ENCODE measurements at places on chromosomes 4 and X.

DNA sequence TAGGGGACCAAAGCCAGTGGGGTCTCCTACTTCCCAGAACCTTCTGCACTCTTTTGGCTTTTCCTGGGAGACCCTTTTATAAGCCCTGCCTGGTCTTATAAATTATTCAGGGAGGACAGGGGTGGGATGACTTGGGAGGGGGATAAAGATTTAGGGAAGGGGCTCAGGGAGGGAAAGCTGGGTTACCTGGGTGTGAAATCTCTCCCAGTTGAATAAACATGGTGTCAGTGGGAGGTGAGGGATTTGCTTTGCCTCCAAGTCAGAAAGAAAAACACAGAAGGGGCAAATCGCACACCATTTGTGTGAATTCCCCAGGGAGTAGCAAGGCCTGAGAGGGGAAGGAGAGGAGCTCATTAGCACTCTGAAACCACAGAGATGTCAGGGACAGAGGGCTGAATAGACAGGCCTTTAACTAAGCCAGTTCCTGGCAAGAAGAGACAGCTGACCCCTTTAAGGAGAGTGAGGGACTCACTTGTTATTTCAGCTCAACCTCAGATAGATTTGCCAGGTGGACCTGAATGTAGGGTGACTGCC lies at the start of gene RIPPLY1:
TSS of gene RIPPLY1 (minus strand) at position 51 of the 534 bp plus-strand sequence. CDS start 54 bp downstream, outside the sequence.
- no peak for DNase-seq

DNA sequence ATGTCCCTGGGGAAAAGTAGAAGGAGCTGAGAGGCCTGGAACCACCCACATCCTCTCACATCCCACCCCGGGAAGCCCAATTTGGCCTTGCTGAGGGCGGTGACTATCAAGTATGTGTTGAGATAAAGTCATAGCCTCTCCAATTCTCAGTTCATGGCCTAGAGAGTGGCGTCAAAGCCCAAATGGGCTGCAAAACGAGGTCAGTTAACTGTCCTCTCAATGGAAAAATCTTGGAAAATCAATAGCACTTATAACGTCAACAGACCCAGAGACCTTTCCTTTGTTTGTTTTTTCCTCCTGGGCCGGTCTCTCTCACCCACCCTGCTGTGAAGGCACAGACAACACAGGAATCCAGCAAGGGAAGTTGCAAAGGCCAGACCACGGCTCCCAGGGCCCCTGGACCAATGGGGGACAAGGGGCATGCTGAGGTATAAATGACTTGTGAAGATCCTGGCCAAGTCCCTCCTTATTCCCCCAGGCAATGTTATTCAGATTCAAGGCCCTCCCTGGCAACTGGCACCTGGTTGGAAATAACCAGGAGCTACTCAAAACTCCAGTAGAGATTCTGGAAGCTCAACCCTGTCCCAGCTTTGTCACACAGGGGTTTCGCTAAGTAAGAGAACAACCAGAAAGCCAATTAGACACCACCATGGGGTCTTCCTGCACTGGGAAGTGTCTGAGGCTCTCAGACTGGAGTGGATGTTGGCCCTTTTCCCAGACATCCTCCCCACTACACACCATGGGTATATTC lies 38.6 kb downstream of the TSC22D3 start:
- DNase-seq: no peak

DNA sequence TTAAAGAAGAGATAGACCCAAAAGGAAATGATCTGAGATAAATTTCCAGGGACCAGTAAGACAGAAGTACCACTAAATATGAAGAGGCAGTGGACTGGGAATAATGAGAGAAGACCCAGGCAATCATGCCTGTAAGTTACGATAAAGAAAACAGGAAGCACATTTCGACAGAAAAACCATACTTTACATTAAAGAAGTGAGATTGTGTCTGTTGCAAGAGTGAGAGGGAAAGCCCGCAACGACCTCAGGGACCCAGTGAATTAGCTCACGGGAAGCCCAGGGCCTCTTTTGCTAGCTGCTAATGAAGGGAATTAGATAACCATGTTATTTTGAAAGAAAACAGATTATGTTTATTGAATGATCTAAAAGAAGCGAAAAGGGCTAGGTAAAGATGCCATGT lies 28.9 kb upstream of the ACSL1 start:
- DNase-seq: no peak

DNA sequence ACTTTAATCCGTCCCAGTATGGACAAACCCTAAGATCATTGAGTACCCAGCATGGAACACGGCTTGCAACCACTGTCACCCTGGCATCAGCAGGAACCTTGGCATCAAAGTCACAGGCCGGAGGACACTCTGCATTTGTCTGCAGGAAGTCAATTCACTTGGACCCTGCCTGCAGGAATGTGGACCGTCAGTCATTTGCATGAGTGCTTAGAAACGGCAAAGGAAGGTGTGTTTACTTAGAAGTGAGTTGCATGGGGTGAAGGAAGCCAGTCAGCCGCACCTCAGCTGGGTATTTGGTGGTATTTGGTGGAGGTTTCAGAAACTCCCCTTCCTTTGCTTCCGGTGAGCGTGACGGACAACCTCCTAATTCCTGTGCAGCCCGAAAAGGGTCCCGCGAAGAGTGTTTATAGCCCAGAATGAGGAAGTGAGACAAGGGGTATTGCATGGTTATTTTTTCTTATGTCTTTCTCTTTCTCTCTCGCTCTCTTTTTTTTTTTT lies 15.5 kb downstream of the P2RY8 start:
- DNase-seq: no peak

DNA sequence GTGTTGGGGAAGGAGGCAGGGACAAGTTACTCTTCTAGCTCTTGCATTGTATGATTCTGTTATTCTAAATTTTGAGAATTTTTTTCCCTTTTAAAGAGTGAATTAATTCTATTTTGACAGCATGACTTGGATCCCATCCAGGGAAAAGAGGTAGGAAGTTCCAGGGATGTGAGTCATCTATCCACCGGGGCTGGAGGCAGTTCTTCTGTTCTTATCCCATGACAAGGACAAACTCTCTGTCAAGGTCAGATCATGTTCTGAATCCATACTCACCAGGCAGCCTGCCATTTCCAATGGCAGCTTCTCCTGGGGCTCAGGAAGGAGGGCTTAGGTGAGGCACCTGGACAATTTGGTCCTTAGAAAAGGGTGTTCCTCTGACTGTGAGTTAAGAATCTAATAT lies 132.0 kb upstream of the MED14 start:
- DNase-seq: no peak

DNA sequence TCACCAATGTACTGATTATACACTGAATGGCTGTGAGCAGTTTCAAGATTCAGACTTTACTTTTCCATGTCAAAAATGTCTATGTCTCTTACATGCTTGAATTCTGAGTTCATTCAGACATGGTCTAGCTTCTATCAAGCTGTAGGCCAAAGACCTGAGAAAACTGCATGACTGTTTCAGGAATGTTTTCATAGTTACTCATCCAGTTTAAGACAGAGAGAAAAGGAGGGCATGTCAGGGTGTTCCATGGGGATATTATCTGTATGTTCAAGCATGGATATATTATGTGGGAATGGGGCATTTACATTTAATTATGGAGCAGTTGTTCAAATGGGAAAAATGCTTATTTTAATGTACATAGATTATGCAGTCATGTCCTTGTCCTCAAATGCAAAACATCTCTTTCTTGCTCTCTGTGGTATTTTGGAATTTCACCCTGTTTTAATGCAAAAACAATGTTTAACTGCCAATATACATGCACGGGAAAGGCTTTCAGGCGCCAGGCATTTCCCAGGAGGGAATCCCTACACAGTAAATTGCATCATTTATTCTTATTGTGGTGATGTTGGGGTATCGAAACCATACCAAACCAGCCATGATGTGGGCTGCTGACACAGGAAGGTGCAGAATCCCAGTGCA lies 429.1 kb upstream of the INTU start:
- DNase-seq: no peak

GRCh38 chrX:30654989-30655607 lies 1.9 kb downstream of the GK start:
- no peak for DNase-seq

DNA sequence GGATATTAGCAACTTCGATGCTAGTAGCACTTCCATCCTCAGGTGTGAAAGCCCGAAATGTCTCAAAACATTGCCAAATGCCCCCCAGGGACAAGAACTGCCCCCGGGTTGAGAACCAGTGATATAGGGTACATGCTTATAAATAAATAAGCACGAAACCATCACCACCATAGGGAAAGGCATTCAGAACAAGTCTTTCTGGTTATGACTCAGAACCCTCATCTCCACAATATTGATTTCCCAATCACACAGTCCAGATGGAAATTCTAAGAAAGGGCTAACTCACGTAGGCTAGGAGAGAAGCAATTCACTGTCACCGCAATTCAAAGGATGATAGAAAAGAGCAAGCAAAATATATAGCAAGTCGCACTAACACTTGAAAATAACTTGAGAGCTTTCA lies 84.8 kb downstream of the ANOS1 start:
- no peak for DNase-seq

DNA sequence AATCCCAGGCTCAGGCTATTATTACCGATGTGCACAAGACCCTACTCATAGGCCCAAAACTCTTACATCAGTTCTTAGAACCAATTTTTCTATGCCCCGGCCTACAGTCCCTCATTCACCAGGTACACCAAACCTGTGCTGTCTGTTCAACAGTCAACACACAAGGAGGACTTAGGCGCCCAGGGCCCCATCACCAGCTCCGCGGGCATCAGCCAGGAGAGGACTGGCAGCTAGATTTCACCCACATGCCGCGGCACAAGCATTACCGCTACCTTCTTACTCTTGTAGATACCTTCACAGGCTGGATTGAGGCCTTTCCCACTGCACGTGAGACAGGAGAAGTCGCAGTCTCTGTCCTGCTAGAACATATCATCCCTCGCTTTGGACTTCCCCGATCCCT lies 962.5 kb downstream of the RPA4 start:
- no peak for DNase-seq

DNA sequence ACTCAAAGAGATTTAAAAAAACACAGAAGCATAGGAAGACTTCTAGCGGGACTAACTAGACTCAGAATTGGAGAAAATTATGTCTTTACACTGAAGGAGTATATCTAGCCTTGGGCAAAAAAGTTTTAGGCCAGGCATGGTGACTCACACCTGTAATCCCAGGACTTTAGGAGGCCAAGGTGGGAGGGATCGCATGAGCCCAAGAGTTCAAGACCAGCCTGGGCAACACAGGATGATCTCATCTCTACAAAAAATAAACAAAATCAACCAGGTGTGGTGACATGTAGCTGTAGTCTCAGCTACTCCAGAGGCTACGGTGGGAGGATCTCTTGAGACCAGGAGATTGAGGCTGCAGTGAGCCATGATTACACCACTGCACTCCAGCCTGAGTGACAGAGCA lies 99.5 kb downstream of the NEUROG2 start:
- no peak for DNase-seq

DNA sequence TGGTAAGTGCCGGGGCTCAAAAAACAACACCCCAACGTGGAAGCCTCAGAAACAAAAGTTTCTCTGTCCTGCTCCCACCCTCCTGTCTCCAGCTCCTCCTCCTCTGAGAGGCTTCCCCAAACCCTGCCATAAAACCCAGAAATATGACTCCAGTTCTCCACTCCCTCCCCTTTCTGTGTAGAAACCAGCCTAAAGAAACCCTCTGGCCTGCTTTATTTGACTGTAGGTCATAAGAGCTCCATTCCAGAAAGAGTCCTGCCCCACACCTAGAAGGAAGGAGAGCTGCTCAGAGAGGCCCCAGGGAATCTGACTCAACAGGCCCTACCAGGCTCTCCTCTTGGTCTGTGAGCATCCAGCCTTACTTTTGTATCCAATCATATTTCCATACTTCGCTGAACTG lies 872 bp upstream of the S100P start:
- DNase-seq: no peak

- DNase-seq: no peak
Measured at GRCh38 chr4:182126603-182127002, 116.6 kb upstream of the TENM3 start.

DNA sequence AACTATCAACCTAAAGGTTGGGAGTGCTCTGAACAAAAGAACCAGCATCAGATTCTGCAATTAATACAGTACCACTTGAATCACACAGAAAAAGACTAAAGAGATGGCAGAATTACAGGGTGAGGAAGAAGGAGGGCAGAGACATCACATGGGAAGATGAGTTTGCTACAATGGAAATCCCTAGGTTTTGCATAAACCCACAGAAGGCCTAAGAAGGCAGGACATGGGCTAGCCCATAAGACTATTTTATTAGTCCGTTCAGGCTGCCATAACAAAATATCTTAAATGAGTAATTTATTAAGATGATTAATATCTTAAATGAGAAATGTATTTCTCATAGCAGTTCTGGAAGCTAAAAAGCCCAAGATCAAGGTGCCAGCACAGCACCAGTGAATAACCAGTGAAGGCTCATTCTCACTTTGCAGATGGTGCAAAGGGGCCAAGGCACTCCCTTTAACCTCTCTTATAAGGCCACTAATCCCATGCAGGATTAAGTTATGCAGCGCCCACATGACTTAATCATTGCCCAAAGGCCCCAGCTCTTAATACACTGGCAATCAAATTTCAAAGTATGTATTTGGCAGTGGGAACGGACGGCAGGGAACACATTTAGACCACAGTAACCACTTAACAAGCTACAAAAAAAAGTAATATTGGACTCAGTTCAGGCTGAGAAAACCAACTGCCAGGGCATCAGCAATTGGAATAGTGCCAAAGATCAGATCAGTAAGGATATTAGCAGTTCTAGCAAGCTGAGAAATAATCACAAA lies 47.6 kb upstream of the NEUROG2 start:
- DNase-seq: no peak

DNA sequence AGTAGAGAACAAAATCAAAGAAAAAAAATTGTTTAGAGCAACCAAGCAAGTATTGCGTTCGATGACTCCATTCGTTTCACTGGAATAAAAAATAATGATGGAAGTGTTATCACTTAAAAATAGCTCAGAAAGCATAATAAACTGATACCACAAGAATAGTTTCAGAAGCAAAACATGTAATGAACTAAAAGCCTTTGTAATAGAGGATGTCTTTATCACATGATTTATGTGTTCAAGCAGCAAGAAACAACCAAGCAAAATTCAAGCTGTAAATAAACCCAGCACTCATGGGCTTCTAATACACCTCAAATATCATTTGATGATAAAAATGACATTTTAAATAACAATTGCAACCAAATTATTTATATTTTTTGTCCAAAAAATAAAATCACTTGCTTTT lies 192.2 kb downstream of the NDST4 start:
- no peak for DNase-seq

DNA sequence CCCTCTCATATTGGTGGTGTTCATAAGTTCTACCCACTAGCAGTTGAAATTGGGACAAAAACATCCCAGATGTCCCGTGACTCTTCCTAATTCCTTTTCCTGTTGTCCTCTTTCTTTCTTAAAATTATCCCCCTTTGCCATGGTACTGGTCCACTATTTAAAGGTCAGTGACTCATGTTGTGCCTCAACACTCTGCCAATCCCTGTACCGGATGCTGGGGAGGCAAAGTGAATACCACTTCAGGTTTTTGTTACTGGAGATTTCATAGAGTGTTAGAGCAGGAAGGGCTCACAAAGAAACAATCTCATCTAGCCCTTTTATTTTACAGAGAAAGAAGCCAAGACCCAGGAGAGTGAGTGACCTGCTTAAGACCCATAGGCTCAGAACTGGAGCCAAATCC lies 24.6 kb downstream of the SEPTIN11 start:
- no peak for DNase-seq

Measured in stimulated activated CD4-positive, alpha-beta T cell treated with anti-CD3 and anti-CD28 coated beads, Interleukin-1b, Interleukin-23, amount 100 ng/mL, for 1 hour (primary cell).